ENCODE measurements at places on chromosomes 6 and 20.

DNA sequence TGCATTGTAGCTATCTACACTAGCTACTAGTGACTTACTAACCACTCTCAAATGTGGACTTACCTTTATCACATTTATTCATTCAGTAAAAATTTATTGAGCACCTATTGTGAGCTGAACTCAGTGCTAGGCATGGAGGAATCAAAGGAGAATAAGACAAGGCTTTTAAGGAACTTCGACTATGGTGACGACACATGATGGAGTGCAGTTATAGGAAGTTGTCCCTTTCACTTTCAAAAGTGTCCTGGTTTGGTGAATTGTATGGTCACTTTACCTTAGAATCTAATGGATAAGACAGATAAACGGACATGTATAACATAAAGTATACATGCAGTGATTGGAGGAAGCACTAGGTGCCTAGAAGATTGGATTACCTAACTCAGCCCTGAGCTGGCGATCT, 4.3 kb downstream of the AKAP7 start:
- DNase-seq, result no peak

DNA sequence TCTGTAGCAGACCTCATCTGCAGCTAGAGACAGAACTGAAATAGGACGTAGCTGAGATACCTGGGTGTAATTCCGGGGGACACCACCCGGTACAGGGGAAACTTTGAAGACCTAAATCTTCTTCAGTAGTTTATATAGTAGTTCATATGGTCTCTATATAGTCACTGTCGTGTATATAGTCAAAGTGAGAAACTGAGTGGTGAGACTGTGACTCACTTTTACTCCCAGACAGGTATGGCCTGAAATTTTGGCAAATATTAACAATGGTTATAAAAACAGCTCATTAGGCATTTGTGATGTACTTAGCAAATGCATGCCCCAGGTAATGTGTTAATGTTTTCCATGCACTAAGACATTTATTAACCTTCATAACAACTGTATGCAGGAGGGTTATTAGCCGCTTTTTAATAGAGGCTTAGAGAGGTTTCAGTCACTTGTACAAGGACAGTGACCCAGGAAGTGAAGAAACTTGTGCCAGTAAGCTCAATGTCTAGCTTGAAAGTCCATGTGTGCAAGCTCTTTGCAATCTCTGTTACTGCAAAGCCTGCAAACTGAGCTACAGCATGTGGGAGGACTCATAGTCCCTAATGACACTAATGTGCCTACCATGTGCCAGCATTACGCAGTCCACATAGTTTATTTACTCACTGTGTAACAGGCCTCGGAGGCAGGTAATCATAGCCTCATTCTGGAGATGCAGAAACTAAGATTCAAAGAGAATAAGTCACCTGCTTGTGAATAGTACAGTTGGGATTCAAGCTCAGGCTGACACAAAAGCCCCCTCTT, 165.4 kb upstream of the CHD6 start:
- DNase-seq, result no peak

GRCh38 chr6:57021086-57021720, 25.3 kb upstream of the KIAA1586 start:
- DNase-seq, result peak; percentile 65

- DNase-seq, result no peak
Measured at GRCh38 chr6:158086054-158086503, 82.0 kb downstream of the SERAC1 start.

GRCh38 chr20:41133709-41134361, 3.5 kb upstream of the PLCG1 start:
- DNase-seq, result no peak

DNA sequence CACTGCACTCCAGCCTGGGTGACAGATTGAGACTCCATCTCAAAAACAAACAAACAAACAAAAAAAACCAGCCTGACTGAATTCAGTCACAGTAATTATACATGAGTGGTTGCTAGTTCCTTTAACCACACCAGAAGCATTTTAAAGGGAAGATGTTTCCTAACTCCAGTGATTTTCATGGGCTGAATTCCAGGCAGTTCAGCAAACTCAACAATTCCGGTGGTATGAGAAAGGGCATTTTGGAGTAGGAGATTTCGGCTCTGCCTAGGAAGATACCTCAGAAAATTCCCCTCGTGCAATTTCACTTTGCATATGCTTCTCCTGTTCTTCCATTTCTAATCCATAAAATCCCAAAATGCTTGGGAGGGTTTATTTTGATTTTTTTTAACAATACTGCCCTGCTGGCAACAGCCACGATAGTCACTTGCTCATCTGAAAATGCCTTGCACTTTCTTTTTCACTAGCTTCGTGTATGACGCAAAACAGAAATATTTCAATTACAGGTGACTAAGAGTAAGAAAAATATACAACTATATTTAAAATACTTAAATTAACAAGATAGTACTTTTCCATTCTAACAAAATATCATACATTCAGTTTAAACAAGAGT, 48.3 kb upstream of the IPCEF1 start:
- peak; percentile 65 for DNase-seq

- DNase-seq, result no peak
Measured at GRCh38 chr6:132304891-132305305, 96.4 kb downstream of the MOXD1 start.

GRCh38 chr20:37295595-37295994, 6.1 kb downstream of the MANBAL start:
- DNase-seq, result no peak

- DNase-seq, result no peak
Measured at GRCh38 chr6:113876695-113877094, 19.6 kb downstream of the MARCKS start.

- no peak for DNase-seq
Measured at GRCh38 chr20:4427940-4428586, 293.6 kb upstream of the PRND start.
